ENCODE measurements at places on chromosomes 2 and 18.

GRCh38 chr2:219737270-219737691 is 109.9 kb downstream of the SLC4A3 start:
- DNase-seq = no peak

GRCh38 chr2:16763493-16763899 is 97.9 kb upstream of the CYRIA start:
- no peak for DNase-seq

GRCh38 chr2:135246711-135247270 is 194.7 kb downstream of the RAB3GAP1 start:
- no peak for DNase-seq

- no peak for DNase-seq
Observed at GRCh38 chr2:232890896-232891601, 21.0 kb downstream of the SNORC start.

- DNase-seq = no peak
Observed at GRCh38 chr18:77373730-77374445, 124.2 kb downstream of the GALR1 start.

Measured in stimulated activated CD4-positive, alpha-beta T cell treated with anti-CD3 and anti-CD28 coated beads, TNF-alpha, amount 100 ng/mL, for 1 hour (primary cell).